Cerebellum (tissue), 4 donors: ENCODE measurements at places on chromosomes 2 and 18.

- DNase-seq, result no peak
These were observed 112.2 kb downstream of the ZNF385B start for GRCh38 chr2:179749210-179749609.

- peak; percentile 37 for DNase-seq
These were observed 80.0 kb downstream of the EXOC6B start for GRCh38 chr2:72745679-72746368.

DNA sequence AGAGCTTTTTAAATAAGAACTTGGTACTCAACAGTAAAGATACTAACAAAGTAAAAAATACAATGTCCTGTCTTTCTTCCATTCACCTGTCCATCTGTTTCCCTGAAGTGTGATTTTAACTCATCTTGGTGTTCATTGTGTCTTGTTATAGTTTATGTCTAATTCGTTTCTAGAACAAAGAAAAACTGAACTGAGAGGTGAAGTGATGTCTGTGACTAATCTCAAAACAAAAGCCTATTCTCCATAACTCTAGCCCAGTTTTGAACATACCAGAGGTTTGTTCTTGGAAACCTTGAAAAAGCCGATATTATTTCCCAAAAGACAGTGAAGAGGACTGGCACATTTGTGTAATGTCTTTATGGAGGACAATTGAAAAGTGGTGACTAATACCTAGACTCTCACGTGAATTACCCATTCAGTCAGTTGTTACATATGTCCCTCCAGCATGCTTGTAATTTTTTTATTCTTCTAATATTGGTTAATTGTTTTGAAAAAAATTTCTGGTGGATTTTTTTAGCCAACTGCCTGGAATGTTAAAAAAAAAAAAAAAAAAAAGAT lies 725.8 kb downstream of the SATB2 start:
- DNase-seq, result no peak

DNA sequence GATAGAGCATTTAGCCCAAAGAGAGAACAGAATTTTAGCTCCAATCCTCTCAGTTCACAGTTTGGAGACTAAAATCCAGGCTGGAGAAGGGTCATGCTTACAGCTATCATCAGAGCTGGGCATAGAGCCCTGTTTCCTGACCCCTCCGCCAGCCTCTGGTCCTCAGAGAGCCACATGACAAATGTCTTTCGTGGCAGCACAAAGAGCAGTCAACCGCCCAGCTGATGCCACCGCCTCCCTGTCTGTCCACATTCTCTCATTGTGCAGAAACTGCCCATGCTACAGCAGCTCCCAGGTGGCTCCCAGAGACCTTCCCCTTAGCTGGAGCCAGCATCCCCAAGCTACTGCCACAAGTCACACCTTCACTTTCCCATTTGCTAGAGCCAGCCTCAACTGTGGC lies 7.6 kb downstream of the KCNK3 start:
- no peak for DNase-seq

GRCh38 chr2:17146358-17146757 lies 371.9 kb downstream of the RAD51AP2 start:
- DNase-seq, result no peak

DNA sequence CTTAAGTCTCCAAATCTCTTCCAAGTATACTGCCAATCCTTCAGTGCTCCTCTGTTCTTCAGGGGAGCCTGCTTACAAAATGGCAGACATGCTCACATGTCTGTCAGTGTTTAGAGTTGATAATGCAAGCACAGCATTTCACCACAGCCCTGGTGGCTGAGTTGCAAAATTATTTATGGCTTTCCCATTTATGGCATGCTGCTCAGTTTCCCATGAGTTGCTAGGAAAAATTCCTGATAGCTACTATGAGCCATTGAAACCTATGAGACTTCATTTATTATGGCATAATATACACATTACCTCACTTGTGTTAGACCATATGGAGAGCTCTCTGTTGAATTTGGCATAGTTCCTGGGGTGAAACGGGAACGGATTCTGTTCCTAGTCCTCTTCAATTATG lies 448.7 kb upstream of the TCF4 start:
- no peak for DNase-seq

GRCh38 chr2:114222344-114222743 lies 220.1 kb upstream of the DPP10 start:
- DNase-seq, result no peak

GRCh38 chr18:9530226-9531009 lies 55.1 kb downstream of the RALBP1 start:
- DNase-seq, result no peak

DNA sequence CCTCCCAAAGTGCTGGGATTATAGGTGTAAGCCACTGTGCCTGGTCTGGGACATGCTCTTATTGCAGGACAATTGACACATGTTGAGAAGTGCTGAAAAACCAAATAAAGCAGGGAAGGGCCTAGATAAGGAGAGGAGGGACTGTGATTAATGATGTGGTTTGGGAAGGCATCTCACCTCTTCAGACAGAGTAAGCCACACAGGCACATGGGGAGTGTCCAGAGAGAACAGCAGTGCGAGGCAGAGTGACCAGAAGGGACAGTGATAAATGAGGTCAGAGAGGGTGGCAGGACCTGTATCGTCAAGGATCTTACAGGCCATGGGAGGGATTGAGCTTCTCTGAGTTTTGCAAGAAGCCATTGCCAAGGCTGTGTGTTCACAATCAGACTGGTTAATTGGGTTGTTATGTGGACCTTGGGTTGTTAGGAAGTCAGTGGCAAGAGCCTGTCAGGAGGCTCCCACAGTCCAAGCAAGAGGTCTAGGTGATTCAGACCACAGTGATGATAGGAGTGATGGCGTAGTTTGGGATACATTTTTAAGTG lies 58.5 kb downstream of the EIF5B start:
- no peak for DNase-seq

- DNase-seq, result no peak
These were observed 34.1 kb downstream of the CDC42EP3 start for GRCh38 chr2:37637190-37637860.

GRCh38 chr2:1742681-1743395 lies 1.5 kb downstream of the PXDN start:
- DNase-seq, result no peak

GRCh38 chr18:53686965-53687364 lies 537.5 kb downstream of the MBD2 start:
- DNase-seq, result no peak
